ENCODE measurements at places on chromosomes 12 and 14. TPM values are rescaled to one million over a fixed set of nuclear protein-coding genes. Genes with fewer than 3 reads are reported as not detected.

Gene PMCH
- total RNA-seq, result 2.4 TPM

Gene MYF5
- not detected for total RNA-seq

Gene CEBPE
- 0.76 TPM for total RNA-seq

Gene KLHL33
- 0.83 TPM for total RNA-seq

DNA sequence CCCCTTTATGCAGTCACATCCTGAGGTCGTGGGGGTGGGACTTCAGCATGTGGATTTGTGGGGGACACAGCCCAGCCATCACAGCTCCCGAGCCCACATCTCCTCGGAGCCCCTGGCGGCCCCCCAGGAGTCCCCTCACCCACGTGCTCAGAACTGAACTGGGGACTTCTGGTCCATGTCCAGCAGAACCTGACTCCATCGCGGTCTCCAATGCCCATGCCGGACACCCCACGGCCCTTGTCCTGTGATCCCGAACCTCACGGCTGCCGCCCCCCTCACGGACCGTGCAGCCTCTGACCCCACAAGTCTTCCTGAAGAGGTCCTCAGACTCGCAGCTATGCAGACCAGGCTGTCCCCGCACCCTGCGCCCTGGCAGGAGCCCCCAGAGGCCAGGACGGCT is 13.5 kb upstream of the FBRSL1 start:
- no peak overlapping the region for H3K4me3 ChIP-seq
- peaks cover 7% of the 10 kb centered on the region for H3K27me3 ChIP-seq
- no peak for DNase-seq
- no peaks in the 10 kb centered on the region for H3K36me3 ChIP-seq
- H3K4me1 ChIP-seq, result peaks cover 22% of the 10 kb centered on the region

DNA sequence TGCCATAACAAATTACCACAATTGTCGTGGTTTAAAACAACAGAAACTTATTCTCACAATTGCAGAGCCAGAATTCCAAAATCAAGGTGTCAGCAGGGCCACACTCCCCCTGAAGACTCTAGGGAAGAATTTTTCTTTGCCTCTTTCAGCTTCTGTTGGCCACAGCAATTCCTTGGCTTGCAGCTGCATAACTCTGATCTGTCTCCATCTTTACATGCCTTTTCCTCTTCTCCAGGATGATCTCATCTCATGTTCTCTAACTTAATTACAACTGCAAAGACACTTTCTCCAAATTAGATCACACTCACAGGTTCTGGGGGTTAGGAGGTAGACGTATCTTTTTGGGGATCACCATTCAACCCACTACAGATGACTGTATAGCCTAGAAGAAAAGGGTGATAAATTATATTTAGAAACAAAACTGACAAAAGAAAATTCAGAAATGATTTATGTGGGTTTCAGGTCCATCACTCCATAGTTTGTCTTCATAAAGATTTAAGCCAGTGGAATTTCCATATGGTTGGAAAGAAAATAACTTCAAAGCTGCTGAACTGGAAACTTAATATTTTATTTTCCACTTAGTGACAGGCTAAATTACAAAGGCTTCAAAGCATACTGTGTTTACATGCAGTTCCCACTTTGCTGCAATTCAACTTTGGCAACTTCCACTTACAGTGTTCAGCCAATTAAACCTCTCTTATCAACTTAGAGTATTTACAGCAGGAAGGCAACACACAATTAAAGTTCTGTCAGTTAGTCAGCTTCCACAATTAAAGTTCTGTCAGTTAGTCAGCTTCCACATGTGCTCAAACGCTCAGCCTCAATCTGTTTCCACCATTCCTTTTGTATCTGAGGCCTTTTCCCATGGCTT is 213.3 kb downstream of the EPS8 start:
- H3K27me3 ChIP-seq, result no peaks in the 10 kb centered on the region
- no peak overlapping the region for H3K27ac ChIP-seq
- no peaks in the 10 kb centered on the region for H3K36me3 ChIP-seq
- H3K4me3 ChIP-seq, result no peak overlapping the region
- no peak for DNase-seq
- no peaks in the 10 kb centered on the region for H3K4me1 ChIP-seq

- H3K36me3 ChIP-seq, result no peaks in the 10 kb centered on the region
- no peaks in the 10 kb centered on the region for H3K27me3 ChIP-seq
- no peak overlapping the region for H3K4me3 ChIP-seq
- no peaks in the 10 kb centered on the region for H3K4me1 ChIP-seq
Measured at GRCh38 chr14:23729720-23730387, 93.7 kb downstream of the DHRS2 start.

- no peak for DNase-seq
- H3K4me1 ChIP-seq, result no peaks in the 10 kb centered on the region
- H3K27me3 ChIP-seq, result no peaks in the 10 kb centered on the region
- H3K4me3 ChIP-seq, result no peak overlapping the region
- no peaks in the 10 kb centered on the region for H3K36me3 ChIP-seq
- H3K27ac ChIP-seq, result peak overlapping the region; percentile 50
Measured at GRCh38 chr12:738712-739111, 13.7 kb upstream of the WNK1 start.

DNA sequence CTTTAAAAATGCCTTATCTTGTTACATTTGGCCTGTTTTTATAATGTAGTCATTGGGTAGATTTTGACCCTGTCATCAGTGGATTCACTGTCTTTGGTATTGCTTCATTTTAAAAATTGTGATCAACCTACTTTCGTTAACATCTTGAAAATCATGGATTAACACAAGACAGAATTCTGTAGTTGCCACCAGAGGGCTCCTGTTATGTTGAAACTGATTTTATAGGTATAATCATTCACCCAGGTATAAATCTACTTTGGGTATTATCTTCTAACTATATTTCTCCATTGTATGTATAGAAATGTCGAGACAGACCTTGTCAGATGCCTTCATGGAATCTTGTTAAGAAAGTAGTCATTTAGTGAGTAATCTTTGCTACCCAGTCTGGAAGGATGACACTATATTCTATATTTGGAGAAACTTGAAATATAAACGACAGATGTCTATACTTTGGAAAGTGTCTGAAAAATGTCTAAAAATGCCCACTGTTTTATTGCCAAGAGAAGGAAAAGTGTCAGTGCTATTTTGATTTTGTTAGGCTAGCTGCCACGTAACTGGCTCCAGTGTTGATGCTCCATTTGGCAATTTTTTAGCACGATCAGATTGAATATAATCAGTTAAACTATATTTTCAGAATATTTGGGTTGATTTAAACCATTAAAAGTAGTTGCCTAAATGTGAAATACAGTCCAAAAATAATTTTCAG is 129.4 kb downstream of the PELI2 start:
- H3K27ac ChIP-seq, result no peak overlapping the region
- no peak for DNase-seq
- no peaks in the 10 kb centered on the region for H3K4me1 ChIP-seq
- no peaks in the 10 kb centered on the region for H3K27me3 ChIP-seq

- H3K27ac ChIP-seq, result no peak overlapping the region
- DNase-seq, result no peak
- H3K4me1 ChIP-seq, result peaks cover 33% of the 10 kb centered on the region
- no peaks in the 10 kb centered on the region for H3K36me3 ChIP-seq
- H3K27me3 ChIP-seq, result no peaks in the 10 kb centered on the region
Measured at GRCh38 chr14:50964683-50965390, 20.6 kb upstream of the PYGL start.

DNA sequence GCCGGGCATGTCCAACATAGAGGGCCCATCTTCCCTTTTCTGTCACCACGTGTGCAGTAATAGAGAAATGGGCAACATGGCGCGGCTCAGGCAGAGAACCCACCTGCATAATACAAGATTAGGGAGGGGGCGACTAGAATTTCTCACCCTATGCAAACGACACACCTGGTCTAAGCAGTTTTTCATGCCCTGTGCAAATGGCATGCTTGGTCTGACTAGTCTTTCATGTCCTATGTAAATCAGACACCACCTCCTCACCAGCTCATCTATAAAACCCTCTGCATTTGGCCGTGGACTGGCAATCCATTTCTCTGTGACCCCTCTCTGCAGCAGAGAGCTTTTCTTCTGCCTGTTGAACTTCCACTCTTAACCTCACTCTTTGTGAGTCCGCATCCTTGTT is 180.2 kb upstream of the PZP start:
- H3K4me1 ChIP-seq, result peaks cover 13% of the 10 kb centered on the region
- H3K27ac ChIP-seq, result no peak overlapping the region
- no peak overlapping the region for H3K4me3 ChIP-seq
- no peak for DNase-seq
- no peaks in the 10 kb centered on the region for H3K36me3 ChIP-seq

GRCh38 chr14:78614593-78614992 is 444.4 kb downstream of the NRXN3 start:
- no peak for DNase-seq
- no peaks in the 10 kb centered on the region for H3K4me1 ChIP-seq

- no peaks in the 10 kb centered on the region for H3K4me1 ChIP-seq
- no peak overlapping the region for H3K4me3 ChIP-seq
- no peaks in the 10 kb centered on the region for H3K27me3 ChIP-seq
Measured at GRCh38 chr12:88753066-88753465, 172.8 kb upstream of the KITLG start.

GRCh38 chr12:77678621-77679020 is 152.1 kb upstream of the NAV3 start:
- no peaks in the 10 kb centered on the region for H3K36me3 ChIP-seq
- no peak for DNase-seq
- H3K27me3 ChIP-seq, result no peaks in the 10 kb centered on the region
- H3K27ac ChIP-seq, result no peak overlapping the region
- H3K4me3 ChIP-seq, result no peak overlapping the region

DNA sequence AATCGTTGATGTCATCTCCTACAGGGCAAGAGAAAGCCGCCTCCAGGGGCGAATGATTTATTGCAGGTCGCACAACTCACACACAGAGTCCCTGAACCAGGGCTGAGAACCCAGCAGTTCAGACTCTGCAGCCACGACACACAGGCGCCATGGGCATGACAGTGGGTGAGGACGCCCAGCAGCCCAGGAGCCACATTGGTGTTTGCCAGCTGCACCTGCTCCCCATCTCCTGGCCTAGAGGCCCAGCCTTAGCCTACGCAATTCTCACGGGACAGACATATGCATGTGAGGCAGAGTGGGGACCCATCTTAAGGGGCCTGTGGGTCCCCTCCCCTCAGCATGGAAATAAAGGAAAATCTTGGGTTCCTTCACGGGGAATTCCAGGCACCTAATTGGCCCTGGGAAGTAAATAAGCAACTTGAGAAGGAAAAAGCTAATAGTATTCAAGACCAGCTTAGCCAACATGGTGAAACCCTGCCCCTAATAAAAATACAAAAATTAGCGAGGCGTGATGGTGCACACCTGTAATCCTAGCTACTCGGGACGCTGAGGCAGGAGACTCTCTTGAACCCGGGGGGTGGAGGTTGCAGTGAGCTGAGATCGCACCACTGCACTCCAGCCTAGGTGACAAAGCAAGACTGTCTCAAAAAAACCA is 69.3 kb downstream of the RIMBP2 start:
- no peak overlapping the region for H3K27ac ChIP-seq
- no peaks in the 10 kb centered on the region for H3K4me1 ChIP-seq
- no peak overlapping the region for H3K4me3 ChIP-seq
- no peaks in the 10 kb centered on the region for H3K27me3 ChIP-seq

DNA sequence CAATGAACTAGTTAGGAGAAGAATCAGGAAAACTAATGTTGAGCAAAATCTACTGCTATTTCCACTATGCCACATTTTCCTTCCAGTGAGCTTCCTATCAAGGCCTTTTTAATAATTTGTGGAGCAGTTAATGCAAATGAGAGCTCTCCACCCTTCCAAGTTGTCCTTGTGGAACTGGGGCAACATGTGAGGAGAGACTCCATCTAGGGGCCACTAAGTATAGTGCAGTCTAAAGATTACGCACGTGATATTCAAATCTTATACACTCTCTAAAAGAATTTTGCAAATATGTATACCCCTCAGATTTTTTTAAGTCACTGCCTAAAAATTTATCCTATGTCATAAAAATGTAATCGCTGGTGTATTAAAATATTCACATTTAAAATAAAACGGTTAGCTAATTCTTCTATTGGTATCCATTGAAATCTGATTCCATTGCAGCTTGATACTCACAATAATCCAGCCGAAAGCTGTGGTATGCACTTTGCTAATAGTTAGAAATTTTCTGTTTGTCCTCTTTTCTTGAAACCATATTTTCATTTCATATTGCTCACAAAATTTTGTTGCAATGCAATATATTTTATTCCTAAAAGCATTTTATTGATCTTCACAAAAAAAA is 100.1 kb downstream of the PAH start:
- H3K4me1 ChIP-seq, result no peaks in the 10 kb centered on the region
- H3K27ac ChIP-seq, result no peak overlapping the region
- no peaks in the 10 kb centered on the region for H3K36me3 ChIP-seq
- no peak for DNase-seq
- no peaks in the 10 kb centered on the region for H3K27me3 ChIP-seq
- no peak overlapping the region for H3K4me3 ChIP-seq

DNA sequence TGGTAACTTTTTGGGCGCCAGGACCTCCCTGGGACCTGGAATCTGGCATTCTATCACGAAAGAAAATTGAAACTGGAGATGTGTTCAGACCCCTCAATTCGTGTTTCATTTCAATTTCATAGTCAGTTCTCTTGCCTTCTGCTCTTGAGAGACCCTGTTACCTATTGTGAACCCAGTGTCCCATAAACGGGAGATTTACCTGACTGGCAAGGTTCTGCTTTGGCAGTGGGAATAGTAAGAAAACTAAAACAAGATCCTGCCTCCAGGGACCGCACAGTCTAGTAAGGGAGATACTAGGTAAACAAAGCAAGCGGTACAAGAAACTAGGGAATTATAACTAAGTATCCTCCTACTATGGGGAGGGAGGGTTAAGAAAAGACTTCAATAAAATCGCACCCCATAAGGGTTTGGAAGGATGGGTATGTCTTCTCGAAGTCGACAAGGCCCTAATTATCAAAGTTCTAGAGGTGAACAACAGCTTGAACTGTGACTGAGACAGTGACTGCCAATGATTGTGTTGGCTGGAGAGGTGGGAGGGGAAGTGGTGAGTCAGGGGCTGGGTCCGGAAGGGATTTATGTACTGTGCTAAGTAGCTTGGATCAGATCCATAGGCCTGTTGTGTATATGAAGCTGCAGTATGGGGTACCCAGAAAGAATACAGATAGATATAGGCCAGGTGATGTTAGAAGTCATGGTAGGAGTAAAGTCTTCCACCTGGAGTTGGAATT is 754 bp downstream of the ACSS3 start:
- H3K4me3 ChIP-seq, result peak overlapping the region; percentile 48
- H3K27ac ChIP-seq, result no peak overlapping the region
- no peak for DNase-seq
- H3K4me1 ChIP-seq, result no peaks in the 10 kb centered on the region
- no peaks in the 10 kb centered on the region for H3K27me3 ChIP-seq

- no peak for DNase-seq
- H3K36me3 ChIP-seq, result no peaks in the 10 kb centered on the region
- H3K27ac ChIP-seq, result no peak overlapping the region
- no peaks in the 10 kb centered on the region for H3K4me1 ChIP-seq
- no peak overlapping the region for H3K4me3 ChIP-seq
Measured at GRCh38 chr14:71208702-71209357, 301.6 kb downstream of the PCNX1 start.

DNA sequence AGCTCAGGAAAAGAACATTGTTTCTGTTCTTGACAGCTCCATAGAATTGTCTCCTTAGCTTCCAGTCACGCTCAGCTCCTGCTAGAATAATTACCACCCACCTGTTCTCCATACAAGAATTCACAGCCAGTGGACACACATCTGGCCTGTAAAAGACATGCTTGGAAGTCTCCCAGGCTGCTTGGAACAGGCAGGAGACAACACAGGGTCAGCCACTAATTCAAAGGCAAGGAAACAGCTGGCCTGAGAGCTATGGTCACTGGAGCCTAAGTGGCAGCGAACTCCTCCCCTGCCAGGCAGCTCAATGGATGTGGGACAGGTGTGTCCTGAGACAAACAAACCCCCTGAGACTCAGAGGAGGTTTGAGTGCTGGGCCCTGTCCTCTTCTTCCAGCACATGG is 22.9 kb upstream of the LTBP2 start:
- H3K4me1 ChIP-seq, result no peaks in the 10 kb centered on the region
- no peaks in the 10 kb centered on the region for H3K36me3 ChIP-seq
- no peaks in the 10 kb centered on the region for H3K27me3 ChIP-seq
- H3K27ac ChIP-seq, result no peak overlapping the region
- no peak overlapping the region for H3K4me3 ChIP-seq
- peak; percentile 32 for DNase-seq
